Mesothelial cell of epicardium (in vitro differentiated cells): ENCODE measurements at places on chromosomes 1 and 21. TPM values are rescaled to one million over a fixed set of nuclear protein-coding genes. Genes with fewer than 3 reads are reported as not detected.

Gene TDRKH
- 8.2 to 9.9 TPM (median 8.4 TPM) in 3 replicates for total RNA-seq

Gene SIK1
- 30.5 to 36.1 TPM (median 31.6 TPM) in 3 replicates for total RNA-seq

Gene SUCO
- 119 to 122 TPM (median 120 TPM) in 3 replicates for total RNA-seq

Gene TFB2M
- total RNA-seq: 12.1 to 12.7 TPM (median 12.7 TPM) in 3 replicates

Gene MAP3K21
- 6.4 to 7.2 TPM (median 6.6 TPM) in 3 replicates for total RNA-seq

Gene OR2T6
- total RNA-seq: not detected in 3 replicates

Gene S100A14
- total RNA-seq: 8.5 to 10.1 TPM (median 10.0 TPM) in 3 replicates

Gene U2AF1
- total RNA-seq: 44.4 to 62.1 TPM (median 53.1 TPM) in 3 replicates

Gene ATP1A1
- 215 to 221 TPM (median 219 TPM) in 3 replicates for total RNA-seq

Gene RIPPLY3
- 0.22 to 0.54 TPM (median 0.38 TPM) in 3 replicates for total RNA-seq

Gene DCST1
- total RNA-seq: 0.58 TPM in 1 of 3 replicates, not detected in the others

Gene CFHR3
- 0.38 to 0.93 TPM (median 0.42 TPM) in 3 replicates for total RNA-seq

Gene EXOC8
- total RNA-seq: 9.9 to 10.3 TPM (median 10.0 TPM) in 3 replicates

Gene GPR52
- total RNA-seq: 1.7 to 2.2 TPM (median 2.0 TPM) in 3 replicates

Gene S100A9
- 2.0 to 4.2 TPM (median 3.5 TPM) in 3 replicates for total RNA-seq

Gene CDK18
- total RNA-seq: 28.7 to 33.2 TPM (median 31.1 TPM) in 3 replicates

Gene KCNH1
- total RNA-seq: 0.04 to 0.34 TPM (median 0.29 TPM) in 3 replicates

Gene PRDX6
- total RNA-seq: 194 to 211 TPM (median 211 TPM) in 3 replicates

Gene DNAJC16
- 24.5 to 28.7 TPM (median 24.7 TPM) in 3 replicates for total RNA-seq

Gene CFHR4
- total RNA-seq: not detected in 3 replicates
